Omental fat pad (tissue), 4 donors: ENCODE measurements at places on chromosomes 6 and 20.

- DNase-seq, result no peak
These were observed 6.3 kb downstream of the RIMS1 start for GRCh38 chr6:71892641-71893040.

- DNase-seq, result no peak
These were observed 83.8 kb downstream of the IRF4 start for GRCh38 chr6:475314-475713.

DNA sequence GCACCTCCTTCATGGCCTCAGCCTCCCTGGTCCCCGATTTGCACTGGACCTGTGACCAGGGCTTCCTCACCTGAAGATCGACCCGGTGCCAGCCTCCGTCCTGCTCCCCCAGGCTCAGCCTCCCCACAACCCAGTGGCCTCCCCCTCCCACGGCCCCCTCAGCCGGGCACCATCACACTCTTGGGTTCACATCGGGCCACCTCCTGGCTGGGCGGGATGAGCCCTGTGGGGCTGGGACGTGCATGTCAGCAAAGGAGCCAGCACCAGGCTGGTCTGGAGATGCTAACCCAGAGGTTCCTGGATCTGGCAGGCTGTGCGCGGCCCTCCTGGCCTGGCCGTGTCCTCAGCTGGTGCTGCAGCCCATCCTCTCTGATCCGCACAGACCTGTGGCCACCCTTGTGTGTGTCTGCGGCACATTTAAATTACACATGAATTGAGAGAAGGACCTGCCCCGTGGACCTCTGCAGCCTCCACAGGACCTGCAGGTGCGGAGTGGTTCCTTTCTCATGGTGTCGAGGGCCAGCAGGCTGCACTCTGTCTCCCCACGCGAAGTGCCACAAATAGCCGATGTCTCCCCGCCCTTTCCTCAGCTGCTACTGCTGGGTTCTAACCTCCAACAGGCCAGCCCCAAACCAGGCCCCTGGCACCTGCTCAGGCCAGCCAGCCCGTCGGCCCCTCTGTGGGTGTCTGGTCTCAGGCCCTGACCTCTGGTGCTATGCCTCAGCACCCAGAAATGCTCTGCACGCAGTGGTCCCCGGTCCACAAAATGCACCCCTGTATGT is 237.5 kb downstream of the ERMARD start:
- no peak for DNase-seq

GRCh38 chr6:22081709-22082108 is 215.1 kb downstream of the PRL start:
- no peak for DNase-seq

DNA sequence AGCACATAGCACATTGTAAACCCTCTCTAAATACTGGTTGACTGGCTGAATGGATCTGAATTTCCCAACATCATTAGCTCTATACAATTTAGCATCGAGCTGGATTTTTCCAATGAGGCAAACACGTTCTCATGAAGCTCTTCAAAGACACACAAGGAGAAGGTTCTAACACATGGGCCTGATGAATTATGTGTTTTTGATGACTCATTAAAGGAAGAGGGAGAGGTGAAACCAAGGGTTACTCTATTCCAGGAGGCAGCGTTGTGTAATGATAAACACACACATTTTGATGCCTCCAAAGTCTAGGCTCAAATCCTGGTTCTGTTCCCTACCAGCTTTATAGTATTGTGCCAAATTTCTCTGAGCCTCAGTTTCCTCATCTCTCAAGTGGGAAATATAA is 84.3 kb downstream of the PFDN4 start:
- DNase-seq, result no peak

DNA sequence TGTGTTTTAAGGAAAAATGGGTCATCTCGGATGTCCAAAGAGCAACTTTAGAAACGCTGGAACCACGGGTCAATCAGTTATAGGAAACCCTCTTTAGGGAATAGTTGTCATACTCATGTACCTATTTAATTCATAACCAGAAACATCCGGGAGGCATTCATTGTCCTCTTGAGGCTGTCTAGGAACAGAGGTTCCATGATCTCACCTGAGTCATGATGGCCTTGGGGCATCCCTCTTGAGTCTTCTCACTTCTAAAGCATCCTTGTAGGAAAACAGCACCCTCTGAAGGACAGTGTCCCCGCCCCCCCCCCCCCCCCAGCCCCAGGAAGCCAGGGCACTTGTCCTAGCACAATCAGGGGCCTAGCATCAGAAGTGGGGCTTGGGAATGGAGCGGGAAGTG is 46.3 kb upstream of the CDH4 start:
- DNase-seq, result no peak

GRCh38 chr6:125255201-125255600 is 46.6 kb downstream of the HDDC2 start:
- DNase-seq, result no peak

GRCh38 chr6:137944793-137945498 is 77.9 kb downstream of the TNFAIP3 start:
- DNase-seq, result no peak

GRCh38 chr20:50258790-50259483 is 68.3 kb downstream of the CEBPB start:
- no peak for DNase-seq

GRCh38 chr6:146650799-146651481 is 52.2 kb downstream of the ADGB start:
- DNase-seq, result no peak

- DNase-seq, result no peak
These were observed 41.1 kb upstream of the PTGIS start for GRCh38 chr20:49608752-49609670.

DNA sequence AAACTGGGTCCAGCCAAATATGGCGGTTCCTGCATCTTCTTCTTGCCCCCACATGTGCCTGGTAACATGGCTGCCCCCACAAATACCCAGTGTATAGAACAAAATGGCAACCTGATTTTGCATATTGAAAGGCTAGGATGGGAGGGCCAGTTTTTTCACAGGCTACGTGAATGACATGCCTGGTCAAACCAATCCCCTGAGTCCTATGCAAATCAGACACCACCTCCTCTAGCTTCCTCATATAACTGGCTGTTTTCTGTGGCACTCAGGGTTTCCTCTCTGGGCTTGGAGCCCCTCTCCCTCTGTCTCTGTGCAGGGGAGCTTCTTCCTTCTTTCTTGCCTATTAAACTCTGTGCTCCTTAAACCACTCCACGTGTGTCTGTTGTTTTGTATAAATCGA is 372.1 kb downstream of the KIF16B start:
- no peak for DNase-seq

DNA sequence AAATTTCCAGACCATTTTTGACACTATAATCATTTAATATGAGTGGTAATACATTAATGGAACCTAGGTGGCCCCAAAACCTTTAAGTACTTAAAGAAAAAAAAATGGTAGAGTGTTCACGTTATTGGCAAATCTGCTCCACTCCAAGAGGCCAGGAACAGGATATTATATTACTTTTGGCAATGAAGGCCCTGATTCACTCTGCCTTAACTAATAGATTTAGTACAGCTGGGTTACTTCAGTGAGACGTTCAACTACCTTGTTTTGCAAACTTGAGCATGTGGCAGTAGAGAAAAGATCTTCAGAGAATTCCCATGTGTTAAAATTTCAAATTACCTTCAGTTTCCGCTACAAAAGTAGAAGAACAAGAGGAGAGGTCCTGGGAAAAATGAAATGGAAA is 12.8 kb downstream of the ADNP start:
- DNase-seq, result no peak

- DNase-seq, result no peak
These were observed 115.6 kb upstream of the SIRPA start for GRCh38 chr20:1779567-1779966.

GRCh38 chr20:6718662-6719368 is 48.7 kb upstream of the BMP2 start:
- no peak for DNase-seq

- no peak for DNase-seq
These were observed at the start of gene SPEF1 for GRCh38 chr20:3781153-3781910. TSS of gene SPEF1 (minus strand) at chr20:3781448. CDS start at chr20:3781287, 161 bp downstream.

DNA sequence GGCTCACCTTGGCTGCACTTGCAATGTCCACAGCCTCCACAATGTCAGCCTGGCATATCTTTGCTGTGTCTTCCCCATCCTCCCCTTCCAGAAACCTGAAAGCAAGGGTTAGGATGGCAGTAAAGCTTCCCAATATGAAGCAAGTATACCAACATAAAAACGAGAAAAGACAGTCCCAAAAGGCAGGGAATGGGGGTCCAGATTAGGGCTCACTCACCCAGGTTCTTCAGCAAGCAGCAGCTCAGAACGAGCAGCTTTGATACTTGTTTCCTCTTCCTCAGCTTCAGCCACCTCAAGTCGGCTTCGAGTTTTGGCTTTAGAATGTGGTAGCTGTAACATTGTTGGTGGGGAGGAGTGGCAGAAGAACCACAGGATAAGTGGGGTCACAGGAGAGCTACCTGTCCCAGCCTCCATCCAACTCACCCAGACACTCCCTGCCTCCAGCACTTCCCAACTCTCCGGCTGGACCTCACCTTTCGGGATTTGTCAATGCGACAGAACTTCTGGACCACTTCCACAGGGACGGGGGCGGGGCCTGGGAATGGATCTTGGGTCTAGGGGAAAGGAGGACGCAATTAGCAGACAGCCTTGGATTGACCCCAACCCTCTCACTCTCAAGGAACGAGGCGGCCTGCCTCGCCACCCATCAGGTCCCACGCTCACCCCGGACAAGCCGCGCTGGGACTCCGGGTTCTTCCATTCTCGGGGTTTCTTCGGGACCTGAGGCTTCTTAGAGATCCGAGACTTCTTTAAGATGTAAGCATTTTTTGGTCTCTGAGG is 708 bp downstream of the WDR46 start:
- no peak for DNase-seq

- DNase-seq, result no peak
These were observed 50.3 kb downstream of the FOXA2 start for GRCh38 chr20:22533823-22534751.

- no peak for DNase-seq
These were observed 91.4 kb downstream of the CD83 start for GRCh38 chr6:14209000-14209399.

- no peak for DNase-seq
These were observed 84.6 kb downstream of the TRDN start for GRCh38 chr6:123551939-123552707.

GRCh38 chr6:158376631-158377081 is 64.4 kb downstream of the TULP4 start:
- no peak for DNase-seq

DNA sequence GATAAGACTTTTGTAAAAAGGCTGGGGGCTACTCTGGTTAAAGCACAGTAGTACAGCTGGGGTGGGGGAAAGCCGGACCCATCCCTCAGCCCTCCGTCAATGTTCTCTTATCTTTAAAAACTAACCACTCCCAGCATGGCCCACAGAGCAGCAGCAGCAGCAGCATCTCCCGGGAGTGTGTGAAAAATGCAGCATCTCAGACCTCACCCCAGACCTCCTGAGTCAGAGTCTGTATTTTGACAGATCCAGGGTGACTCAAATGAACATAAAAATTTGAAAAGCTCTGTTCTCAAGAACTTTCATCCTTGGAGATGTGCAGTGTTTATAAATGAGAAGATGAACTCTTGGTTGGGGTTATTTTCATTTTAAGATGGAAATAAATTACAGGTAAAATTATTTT is 277.7 kb upstream of the ECI2 start:
- DNase-seq, result no peak

DNA sequence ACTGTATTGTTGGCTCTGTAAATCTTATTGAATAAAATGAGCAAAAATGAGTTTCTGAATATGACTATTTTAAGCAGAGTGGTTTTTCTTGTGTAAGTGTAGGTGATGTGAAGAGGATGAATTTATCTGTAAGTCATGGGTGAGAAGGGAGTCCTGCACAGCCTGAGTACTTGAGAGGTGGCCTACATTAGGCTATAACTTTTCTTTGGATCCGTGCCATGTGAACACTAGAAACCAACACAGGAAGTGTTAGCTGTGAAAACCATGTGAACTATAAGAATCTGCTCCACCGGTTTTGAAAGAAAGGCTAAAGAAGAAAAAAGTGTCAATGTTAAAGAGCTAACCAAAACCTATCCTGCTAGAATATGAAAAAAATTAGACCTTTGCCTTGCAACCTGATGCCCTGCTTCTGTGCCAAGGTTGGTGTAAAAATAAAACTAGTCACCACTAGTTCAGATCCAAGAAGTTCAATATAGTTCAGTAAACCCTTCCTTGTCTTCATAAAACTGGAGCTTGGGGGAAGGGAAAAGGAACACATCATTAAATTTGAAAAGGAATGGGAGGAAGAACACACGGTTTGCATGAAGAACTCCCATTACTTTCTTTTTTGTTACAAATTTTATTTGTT is 21.3 kb downstream of the PLCB1 start:
- no peak for DNase-seq

DNA sequence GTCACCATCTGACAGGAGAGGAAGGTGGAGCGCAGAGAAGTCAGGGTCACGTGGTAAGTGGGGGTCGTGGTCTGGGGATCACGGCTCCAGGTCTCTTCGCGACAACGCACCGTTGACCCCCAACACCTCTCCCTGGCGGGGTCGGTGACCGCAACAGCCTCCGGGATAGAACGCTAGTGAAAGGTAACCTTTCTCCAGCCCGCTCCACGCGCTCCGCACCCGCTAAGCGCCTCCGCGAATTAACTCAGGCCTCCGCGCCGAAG is 600 bp upstream of the SYNJ2 start:
- DNase-seq, result no peak

- no peak for DNase-seq
These were observed 164.7 kb upstream of the RIMS1 start for GRCh38 chr6:71721642-71722041.

- DNase-seq, result no peak
These were observed 15.0 kb upstream of the MARCKS start for GRCh38 chr6:113842165-113842564.

- DNase-seq, result no peak
These were observed 384.7 kb upstream of the MAN1A1 start for GRCh38 chr6:119734227-119734626.

- no peak for DNase-seq
These were observed 424.5 kb downstream of the GRIK2 start for GRCh38 chr6:101818051-101818450.

DNA sequence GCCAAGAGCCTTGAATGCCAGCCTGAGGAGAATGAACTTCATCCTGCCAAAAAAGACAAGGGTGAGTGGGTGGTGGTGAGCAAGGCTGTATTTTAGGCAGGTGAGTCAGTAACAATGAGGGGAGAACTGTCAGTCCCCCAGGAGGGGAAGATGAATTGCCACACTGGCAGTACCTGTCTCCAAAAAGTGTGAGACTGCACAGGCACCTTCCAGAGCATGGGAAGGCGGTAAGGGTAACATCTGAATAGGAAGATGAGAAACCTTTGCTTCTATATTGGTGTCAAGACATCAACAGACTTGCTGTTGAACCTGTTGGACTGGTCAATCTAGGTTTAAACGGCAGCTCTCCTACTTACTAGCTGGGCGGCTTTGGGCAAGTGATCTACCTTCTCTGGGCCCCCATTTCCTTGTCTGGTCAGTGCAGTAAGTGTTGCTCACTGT is 30.9 kb downstream of the STK35 start:
- DNase-seq, result no peak

- DNase-seq, result no peak
These were observed 25.5 kb upstream of the MANEA start for GRCh38 chr6:95551678-95552324.

GRCh38 chr6:29451471-29452193 is 5.2 kb downstream of the OR11A1 start:
- DNase-seq, result no peak
